ENCODE measurements at places on chromosomes 2 and 18.

GRCh38 chr2:62014102-62014501 lies 108.6 kb downstream of the COMMD1 start:
- peak; percentile 34 for DNase-seq

GRCh38 chr18:52009958-52010357 lies 330.0 kb upstream of the DCC start:
- no peak for DNase-seq

DNA sequence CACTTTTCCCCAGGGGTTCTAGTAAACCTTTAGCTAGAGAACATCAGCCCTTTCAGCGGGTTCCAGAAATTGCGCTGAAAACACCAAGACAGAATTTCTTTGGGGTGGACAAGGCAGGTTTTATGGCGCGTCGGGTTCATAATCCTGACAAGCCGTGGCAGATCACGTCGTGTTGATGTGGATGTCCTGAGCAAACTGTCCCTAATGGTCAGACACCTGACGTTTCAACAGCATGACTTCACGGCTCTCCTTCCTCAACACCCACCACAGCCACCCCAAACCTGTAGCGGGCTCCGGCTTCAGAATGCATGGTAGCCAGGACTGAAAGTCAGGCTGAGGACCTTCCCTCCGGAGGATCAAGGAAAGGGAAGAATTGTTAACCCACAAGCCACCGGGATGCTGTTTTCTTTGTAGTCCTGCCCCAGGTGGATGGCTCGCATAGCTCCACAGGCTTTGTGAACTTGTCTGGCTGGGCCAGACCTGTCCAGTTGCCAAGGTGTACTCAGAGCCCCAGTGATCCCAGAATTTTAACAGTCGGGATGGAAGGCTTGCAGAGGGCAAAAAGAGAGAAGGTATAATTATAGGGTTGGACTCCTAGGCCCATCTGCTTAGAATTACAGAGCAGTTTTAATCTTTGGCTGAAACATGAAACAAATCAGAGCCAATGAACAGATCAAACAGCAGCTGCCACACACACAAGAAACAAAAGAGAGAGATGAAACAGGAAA lies 1.5 kb downstream of the APCDD1 start:
- DNase-seq: no peak

GRCh38 chr2:240405133-240405532 lies 30.3 kb upstream of the GPC1 start:
- no peak for DNase-seq

- no peak for DNase-seq
These were observed 27.4 kb downstream of the HS6ST1 start for GRCh38 chr2:128291161-128291843.

DNA sequence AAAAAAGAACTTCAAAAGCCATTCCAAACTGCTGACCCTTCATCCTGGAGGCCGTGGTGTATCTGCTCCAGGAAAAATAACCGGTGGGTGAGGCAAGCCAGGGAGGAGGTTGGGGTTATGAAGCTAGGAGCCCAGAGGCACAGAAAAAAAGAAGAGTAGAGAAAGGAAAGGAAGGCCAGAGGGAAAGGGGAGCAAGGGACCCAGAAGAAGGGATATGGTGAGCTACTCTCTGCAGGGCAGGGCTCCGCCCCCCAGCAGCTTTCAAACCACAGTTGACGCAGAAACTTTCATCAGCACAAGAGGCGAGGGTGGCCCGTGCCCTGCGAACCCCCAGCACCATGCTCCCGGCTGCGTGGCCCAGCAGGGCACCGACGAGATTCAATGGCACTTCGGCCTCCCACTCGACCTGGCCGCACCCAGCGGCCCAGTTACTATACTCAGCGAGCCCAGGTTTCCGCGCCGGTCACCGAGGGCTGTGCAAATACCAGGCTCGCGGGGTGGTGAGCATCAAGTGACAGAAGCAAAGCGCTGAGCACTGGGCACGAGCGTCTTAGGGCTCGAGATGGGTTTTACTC lies 665 bp downstream of the MCM6 start:
- peak; percentile 70 for DNase-seq

DNA sequence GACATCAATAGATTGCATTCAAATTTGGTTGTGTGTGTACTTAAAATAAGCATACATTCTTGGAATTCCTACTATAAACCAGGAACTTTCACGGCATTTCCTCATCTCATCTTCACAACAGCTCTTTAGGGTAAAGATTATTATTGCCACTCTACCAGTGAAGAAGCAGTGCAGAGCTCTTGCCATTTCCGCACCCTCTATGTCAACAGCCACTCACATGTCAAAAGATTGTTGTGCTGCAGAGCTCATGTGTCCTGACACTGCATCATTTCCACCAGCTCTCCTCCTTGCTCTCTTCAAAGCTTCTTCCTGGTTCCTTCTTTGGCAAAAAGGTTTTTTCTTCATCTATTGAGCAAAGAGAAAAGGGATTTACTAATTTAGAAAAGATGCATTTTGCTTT lies 26.5 kb upstream of the L3MBTL4 start:
- no peak for DNase-seq

DNA sequence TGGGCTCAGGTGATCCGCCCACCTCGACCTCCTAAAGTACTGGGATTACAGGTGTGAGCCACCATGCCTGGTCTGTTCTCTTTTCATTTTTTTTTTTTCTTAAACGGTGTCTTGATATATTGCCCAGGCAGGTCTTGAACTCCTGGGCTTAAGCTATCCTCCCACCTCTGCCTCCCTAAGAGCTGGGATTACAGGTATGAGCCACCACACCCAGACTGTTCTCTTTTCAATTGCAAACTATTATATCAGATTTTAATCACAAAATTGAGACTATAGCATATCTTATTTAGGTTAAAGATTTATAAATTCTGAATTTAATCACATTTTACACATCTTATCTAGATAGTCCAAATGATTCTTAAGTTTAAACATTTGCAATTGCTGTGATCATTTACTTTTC lies 15.5 kb upstream of the ACTR2 start:
- no peak for DNase-seq

GRCh38 chr2:60602828-60603532 lies 49.5 kb upstream of the BCL11A start:
- no peak for DNase-seq

GRCh38 chr18:56851774-56852173 lies 200.6 kb downstream of the WDR7 start:
- DNase-seq: peak; percentile 36

- DNase-seq: no peak
These were observed 122.5 kb downstream of the FIGN start for GRCh38 chr2:163613266-163613731.

DNA sequence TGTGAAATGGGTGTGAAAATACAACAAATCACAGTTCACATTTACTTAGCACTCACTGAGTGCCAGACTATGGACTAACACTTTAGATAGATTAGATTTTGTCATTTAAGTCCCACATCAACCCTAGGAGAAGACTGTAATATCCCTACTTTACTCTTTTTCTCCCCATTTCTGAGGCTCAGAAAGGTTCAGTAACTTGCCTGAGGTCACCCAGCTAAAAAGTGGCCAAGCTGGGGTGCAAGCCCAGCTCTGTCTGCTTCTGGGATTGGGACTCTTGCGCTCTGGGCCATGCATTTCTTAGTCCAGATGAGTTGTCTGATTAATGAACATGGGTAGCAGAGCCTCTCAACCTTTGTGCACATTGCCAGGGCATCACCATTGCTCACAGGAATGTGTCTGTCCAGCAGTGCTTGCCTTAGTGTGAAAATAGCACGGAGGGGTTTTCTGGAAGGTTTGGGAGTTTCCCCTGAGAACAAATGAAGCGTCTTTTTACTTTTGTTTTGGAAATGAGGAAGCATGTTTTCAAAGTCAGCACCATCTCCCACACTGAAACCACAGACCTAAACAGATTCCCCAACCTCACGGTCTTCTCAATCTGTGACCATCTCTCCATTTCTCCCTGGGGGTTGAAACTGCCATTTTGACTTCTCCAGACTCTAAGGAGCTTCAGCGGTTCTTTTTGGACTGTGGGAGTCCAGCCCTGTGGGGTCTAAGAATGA lies 31.9 kb downstream of the NRP2 start:
- DNase-seq: no peak

DNA sequence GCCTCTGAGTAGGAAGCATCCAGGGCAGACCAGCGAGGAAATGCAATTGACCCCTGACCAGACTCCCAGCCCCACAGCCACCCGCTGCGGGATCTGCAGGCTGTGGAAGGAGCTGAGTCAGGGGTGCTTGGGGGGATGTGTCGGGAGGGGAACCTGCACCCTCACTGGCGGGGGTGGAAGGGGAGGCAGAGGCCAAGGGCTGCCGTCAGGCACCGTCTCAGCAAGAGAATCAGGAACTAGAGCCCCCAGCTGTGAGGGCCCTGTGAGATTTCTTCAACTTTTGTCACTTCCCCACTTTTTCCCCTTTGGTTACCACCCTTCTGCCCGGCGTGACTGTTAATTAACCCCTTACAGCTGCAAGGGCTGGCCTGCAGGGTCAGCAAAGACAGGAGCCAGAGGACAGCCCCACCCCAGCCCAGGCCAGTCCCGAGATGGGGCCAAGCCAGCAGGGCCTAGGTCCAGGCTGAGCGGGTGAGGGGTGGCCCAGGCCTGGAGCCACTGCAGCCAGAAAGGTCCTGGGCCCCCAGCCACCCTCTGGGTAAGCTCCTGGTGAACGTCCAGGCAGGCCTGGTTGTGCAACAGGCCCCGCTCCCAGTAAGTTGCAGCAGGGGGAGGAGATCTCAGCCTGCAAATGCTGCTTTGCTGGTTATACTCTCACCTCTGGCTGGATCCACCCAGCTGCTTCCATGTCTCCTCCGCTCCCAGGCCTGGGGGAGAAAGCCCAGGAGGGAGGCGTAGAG lies 147.0 kb upstream of the ID2 start:
- DNase-seq: peak; percentile 70

GRCh38 chr2:43212931-43213330 lies 13.5 kb downstream of the ZFP36L2 start:
- DNase-seq: no peak

GRCh38 chr18:2683055-2683454 lies 27.5 kb downstream of the SMCHD1 start:
- DNase-seq: no peak

DNA sequence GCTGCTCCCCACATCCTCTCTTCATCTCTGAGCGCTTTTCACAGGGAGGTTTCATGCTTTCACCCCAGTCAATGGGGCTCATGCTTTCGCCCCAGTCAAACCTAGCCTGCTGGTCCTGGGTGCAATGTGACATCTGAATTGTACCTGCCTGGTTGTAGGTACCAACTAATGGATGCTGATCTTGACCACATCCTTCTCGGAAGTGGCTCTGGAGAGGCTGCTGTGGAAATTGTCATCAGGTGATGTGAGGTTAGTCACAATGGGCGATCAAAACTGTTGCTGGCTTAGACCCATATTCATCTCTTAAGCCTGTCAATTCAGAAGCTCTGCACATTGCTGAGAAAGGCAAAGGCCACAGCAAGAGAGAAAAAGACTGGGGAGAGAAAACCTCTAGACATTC lies 32.7 kb upstream of the ALKAL2 start:
- no peak for DNase-seq

DNA sequence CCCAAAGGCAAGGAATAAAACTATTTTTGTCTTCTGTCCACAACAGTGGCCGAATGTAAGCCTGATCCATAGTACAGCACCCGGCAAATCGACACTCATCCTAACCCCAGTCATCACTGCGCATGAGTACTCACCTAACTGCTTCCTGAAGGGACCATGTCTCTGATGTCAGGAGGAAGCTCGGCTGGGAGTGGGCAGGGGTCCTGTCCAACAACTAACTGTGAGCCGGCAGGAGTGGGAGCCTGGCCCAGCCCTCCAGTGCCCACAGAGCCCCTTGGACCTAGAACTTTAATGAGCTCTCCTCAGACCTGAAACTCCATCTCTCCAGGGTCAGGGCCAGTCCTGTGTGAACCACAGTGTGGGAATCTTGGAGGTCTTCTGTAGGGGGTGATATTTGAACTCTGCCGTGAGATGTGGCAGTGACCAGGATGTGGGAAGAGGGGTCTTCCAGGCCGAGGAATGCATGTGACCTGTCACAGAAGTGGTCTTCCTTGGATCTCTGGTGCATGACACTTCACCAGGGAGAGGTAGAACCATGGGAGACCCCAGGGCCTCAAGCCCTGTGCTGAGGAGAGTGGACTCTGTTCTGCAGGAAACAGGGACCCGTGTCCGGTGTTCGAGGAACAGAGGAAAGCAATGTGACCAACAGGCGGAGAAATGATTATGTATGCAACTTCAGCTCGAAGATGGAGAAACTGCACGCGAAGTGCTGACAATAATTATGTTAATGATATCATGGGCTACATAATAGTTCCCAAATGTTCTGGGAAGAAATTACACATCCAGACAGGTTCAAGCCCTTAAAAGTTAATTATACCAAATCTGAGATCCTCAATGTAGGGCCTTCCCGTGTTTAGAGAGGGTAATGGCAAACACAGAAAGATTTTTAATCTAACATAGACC lies 240.1 kb upstream of the HDAC4 start:
- DNase-seq: no peak

- DNase-seq: no peak
These were observed 173.5 kb downstream of the ALK start for GRCh38 chr2:29747786-29748470.

- no peak for DNase-seq
These were observed 4.0 kb downstream of the DHRS9 start for GRCh38 chr2:169073211-169073962.

DNA sequence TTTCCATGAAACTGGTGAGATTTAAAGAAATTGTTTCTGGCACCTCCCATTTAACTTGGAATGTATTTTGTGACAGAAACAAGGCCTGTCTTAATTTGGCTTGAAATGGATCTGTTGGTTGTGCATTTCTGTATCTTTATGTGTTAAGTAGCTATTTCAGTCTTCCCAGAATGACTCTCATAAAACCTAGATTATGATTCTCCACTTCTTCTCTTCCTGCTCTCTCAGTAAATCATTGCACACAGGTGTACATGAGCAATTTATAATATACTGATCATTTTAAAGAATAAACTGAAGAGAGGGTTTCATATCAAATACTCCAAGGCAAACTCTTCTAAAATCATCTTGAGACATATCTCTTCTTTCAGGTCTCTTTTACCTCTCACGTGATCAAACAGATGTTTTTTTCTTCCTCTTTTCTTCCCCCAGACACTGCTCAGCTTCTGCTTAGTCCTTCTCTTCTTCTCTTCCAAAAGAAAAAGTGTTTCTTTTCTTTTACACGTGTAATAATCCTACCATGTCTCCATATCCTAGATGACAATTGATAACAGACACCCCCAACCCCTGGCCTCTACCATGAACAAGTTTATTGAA lies 112.0 kb downstream of the PPP1R1C start:
- DNase-seq: no peak

DNA sequence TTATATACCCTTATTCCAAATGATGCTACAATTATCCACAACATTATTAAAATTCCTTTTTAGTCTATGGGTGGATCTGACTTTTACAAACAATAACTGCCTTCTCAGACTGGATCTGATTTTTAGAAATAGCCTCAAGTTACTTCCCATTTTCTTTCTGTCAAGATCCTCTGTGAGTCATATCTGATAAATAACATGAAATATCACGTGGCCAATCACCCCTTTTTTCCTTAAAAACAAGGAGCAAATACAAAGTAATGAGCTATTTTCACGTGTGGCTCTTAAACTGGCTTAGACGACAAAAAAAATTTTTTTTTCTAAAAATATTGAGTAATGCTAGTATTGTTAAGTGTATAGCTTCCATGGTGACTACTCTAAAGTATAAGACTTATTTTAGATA lies 6.7 kb downstream of the PELI1 start:
- no peak for DNase-seq

- no peak for DNase-seq
These were observed 130.5 kb upstream of the NOSTRIN start for GRCh38 chr2:168671932-168672331.

GRCh38 chr2:145186303-145186702 lies 666.4 kb upstream of the ZEB2 start:
- peak; percentile 45 for DNase-seq

All from OCI-LY7 (cell line).